ENCODE measurements at places on chromosomes 7 and 10.

GRCh38 chr7:44978511-44979366 lies at the start of gene MYO1G:
Gene MYO1G (minus strand): TSS chr7:44979015. CDS start chr7:44978961, 54 bp downstream.
- DNase-seq = no peak
- H3K4me3 ChIP-seq = peak within 1 kb of the TSS; percentile 15
- no peaks in the 10 kb centered on the region for H3K27me3 ChIP-seq
- H3K4me1 ChIP-seq = no peaks in the 10 kb centered on the region
- H3K27ac ChIP-seq = no peak within 1 kb of the TSS

DNA sequence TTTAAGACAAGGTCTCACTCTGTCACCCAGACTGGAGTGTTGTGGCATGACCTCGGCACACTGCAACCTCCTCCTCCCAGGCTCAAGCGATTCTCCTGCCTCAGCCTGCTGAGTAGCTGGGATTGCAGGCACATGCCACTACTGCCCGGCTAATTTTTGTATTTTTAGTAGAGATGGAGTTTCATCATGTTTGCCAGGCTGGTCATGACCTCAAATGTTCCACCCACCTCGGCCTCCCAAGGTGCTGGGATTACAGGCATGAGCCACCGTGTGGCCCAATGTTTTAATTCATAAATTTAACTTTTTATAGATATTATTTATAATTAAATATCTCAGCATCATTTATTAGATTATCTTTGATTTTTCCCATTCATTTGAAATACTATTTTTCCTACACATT lies 658.0 kb upstream of the NRG3 start:
- H3K36me3 ChIP-seq = no peaks in the 10 kb centered on the region
- H3K4me3 ChIP-seq = no peak overlapping the region
- no peak for DNase-seq

- H3K27me3 ChIP-seq = no peaks in the 10 kb centered on the region
- H3K27ac ChIP-seq = peak overlapping the region; percentile 3
- no peak overlapping the region for H3K4me3 ChIP-seq
- H3K4me1 ChIP-seq = no peaks in the 10 kb centered on the region
- DNase-seq = no peak
These were observed 127.6 kb upstream of the PTN start for GRCh38 chr7:137471128-137471527.

GRCh38 chr10:121291823-121292222 lies 306.4 kb downstream of the FGFR2 start:
- H3K4me3 ChIP-seq = no peak overlapping the region
- peaks cover 44% of the 10 kb centered on the region for H3K27me3 ChIP-seq
- no peaks in the 10 kb centered on the region for H3K4me1 ChIP-seq
- no peak overlapping the region for H3K27ac ChIP-seq
- DNase-seq = no peak

DNA sequence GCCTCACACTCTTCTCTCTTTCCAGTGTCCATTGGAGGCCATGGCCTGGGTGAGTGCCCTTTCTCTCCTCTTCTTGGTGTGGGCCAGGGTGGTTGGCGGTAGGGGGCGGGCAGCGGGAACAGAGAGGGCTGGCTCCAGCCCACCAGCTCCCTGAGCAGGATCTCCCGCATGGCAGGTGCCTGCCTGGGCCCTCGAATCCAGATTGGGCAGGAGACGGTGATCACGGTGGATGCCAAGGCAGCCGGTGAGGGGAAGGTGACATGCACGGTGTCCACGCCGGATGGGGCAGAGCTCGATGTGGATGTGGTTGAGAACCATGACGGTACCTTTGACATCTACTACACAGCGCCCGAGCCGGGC lies 13.5 kb upstream of the ATP6V1F start:
- no peak for DNase-seq
- no peak overlapping the region for H3K4me3 ChIP-seq
- no peaks in the 10 kb centered on the region for H3K36me3 ChIP-seq

GRCh38 chr10:131174651-131175540 lies 136.6 kb downstream of the TCERG1L start:
- H3K36me3 ChIP-seq = no peaks in the 10 kb centered on the region
- no peaks in the 10 kb centered on the region for H3K27me3 ChIP-seq
- H3K4me3 ChIP-seq = no peak overlapping the region
- no peak overlapping the region for H3K27ac ChIP-seq
- DNase-seq = no peak

GRCh38 chr7:106283501-106283830 lies 1.3 kb downstream of the NAMPT start:
- no peaks in the 10 kb centered on the region for H3K27me3 ChIP-seq
- no peaks in the 10 kb centered on the region for H3K36me3 ChIP-seq
- DNase-seq = no peak
- H3K4me3 ChIP-seq = peak overlapping the region; percentile 76
- H3K27ac ChIP-seq = peak overlapping the region; percentile 98

DNA sequence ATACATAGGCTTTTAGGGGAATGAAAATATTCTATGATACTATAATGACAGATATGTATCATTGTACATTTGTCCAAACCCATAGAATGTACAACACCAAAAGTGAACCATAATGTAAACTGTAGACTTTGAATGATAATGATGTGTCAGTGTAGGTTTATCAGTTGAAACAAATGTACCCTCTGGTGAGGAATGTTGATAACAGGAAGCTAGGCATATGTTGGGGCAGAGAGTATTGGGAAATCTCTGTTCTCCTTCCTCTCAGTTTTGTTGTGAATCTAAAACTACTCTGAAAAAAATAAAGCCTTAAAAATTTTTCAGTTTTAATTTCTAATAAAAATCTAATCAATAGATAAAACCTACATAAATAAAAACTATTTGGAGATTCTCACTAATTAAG lies 36.9 kb downstream of the C1GALT1 start:
- no peaks in the 10 kb centered on the region for H3K4me1 ChIP-seq
- no peaks in the 10 kb centered on the region for H3K36me3 ChIP-seq
- no peak overlapping the region for H3K27ac ChIP-seq
- no peak overlapping the region for H3K4me3 ChIP-seq
- DNase-seq = no peak

DNA sequence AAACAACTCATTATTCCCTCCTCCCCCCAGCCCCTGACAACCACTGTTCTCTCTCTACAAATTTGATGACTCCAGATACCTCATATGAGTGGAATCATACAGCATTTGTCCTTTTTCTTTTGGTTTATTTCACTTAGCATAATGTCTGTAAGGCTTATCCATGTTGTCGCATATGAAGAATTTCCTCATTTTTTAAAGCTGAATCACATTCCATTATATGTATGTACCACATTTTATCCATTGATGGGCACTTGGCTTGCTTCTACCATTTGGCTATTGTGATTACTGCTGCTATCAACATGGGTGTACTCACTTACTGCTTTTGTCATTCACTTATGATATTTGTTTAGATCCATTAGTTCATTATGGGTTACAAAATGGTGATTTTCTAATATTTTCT lies 112.8 kb downstream of the BUB3 start:
- H3K4me3 ChIP-seq = no peak overlapping the region
- no peaks in the 10 kb centered on the region for H3K4me1 ChIP-seq
- no peaks in the 10 kb centered on the region for H3K27me3 ChIP-seq

DNA sequence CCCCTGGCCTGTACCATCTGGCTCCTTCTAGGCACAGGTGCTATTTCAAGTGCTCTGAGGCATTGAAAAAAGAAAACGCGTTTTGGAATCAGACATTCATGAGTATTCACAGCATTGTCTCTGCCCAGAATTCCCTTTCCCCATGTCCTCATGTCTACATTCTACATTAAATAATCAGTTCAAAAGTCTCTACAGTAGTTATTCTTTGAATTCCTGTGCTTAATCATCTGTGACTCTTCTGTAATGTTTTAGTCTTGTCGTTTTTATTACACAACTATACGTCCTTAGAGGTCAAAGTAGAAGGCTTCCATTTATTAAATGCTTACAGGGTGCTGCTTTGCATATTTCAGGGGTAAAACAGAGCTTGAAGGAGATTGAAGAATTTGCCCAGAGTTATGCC lies 95.7 kb downstream of the BICC1 start:
- no peak for DNase-seq
- no peak overlapping the region for H3K4me3 ChIP-seq
- H3K27me3 ChIP-seq = no peaks in the 10 kb centered on the region

GRCh38 chr10:132196178-132197113 lies 9.7 kb downstream of the DPYSL4 start:
- H3K36me3 ChIP-seq = no peaks in the 10 kb centered on the region
- no peak overlapping the region for H3K27ac ChIP-seq
- H3K4me3 ChIP-seq = no peak overlapping the region
- no peak for DNase-seq
- H3K27me3 ChIP-seq = no peaks in the 10 kb centered on the region

- no peak overlapping the region for H3K4me3 ChIP-seq
- H3K27ac ChIP-seq = no peak overlapping the region
- H3K27me3 ChIP-seq = no peaks in the 10 kb centered on the region
- no peaks in the 10 kb centered on the region for H3K36me3 ChIP-seq
- H3K4me1 ChIP-seq = no peaks in the 10 kb centered on the region
These were observed 82.7 kb downstream of the IGF2BP3 start for GRCh38 chr7:23387583-23387982.

GRCh38 chr10:104329735-104330134 lies 8.5 kb downstream of the ITPRIP start:
- peaks cover 37% of the 10 kb centered on the region for H3K4me1 ChIP-seq
- peak overlapping the region; percentile 97 for H3K27ac ChIP-seq
- no peaks in the 10 kb centered on the region for H3K27me3 ChIP-seq
- peak overlapping the region; percentile 59 for H3K4me3 ChIP-seq

DNA sequence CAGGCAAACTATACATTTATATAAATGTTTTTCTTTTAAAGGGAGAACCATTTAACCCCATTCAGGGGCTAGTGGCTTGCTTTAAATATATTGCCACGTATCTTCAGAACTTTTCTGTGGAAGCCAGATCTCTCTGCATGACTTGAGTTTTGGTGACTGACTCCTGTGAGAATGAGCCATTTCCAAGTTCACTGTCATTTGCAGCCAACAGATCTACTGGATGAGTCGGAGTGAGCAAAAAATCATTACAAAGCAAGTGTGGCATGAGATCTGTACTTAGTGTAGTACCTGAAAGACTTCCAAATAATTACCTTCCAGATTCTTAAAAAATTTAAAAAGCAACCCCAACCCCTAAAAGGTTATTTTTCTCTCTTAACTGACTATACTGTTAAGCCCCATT lies 45.6 kb downstream of the PDSS1 start:
- H3K36me3 ChIP-seq = no peaks in the 10 kb centered on the region
- no peak overlapping the region for H3K27ac ChIP-seq
- no peak for DNase-seq
- no peaks in the 10 kb centered on the region for H3K27me3 ChIP-seq

DNA sequence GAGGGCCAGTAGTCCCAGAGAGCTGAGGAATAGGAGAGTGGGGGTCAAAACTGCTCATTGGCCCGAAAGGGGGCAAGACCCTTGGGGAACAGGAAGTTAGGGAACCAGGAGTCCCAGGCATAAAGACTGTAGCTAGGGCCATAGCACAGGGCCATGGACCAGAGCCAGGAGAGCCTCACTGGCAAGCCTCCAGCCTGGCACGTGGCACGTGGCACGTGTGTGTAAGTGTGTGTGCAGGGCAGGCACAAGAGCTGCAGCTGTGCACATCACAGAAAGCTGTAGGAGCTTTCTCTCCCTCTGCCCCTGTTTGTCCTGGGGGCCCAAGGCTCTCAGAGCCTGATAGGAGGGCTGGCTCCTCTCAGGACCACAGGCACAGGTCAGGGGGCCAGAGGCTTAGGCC lies 47.8 kb upstream of the SLF2 start:
- no peaks in the 10 kb centered on the region for H3K4me1 ChIP-seq
- H3K4me3 ChIP-seq = no peak overlapping the region
- no peak for DNase-seq
- H3K27me3 ChIP-seq = no peaks in the 10 kb centered on the region
- H3K36me3 ChIP-seq = no peaks in the 10 kb centered on the region

- no peaks in the 10 kb centered on the region for H3K4me1 ChIP-seq
- no peaks in the 10 kb centered on the region for H3K27me3 ChIP-seq
- DNase-seq = no peak
- H3K4me3 ChIP-seq = no peak overlapping the region
These were observed 135.7 kb downstream of the DNAJB6 start for GRCh38 chr7:157472311-157473050.

- DNase-seq = no peak
- peak overlapping the region; percentile 37 for H3K27ac ChIP-seq
- H3K36me3 ChIP-seq = no peaks in the 10 kb centered on the region
These were observed 287.2 kb upstream of the MKLN1 start for GRCh38 chr7:131040467-131040932.

DNA sequence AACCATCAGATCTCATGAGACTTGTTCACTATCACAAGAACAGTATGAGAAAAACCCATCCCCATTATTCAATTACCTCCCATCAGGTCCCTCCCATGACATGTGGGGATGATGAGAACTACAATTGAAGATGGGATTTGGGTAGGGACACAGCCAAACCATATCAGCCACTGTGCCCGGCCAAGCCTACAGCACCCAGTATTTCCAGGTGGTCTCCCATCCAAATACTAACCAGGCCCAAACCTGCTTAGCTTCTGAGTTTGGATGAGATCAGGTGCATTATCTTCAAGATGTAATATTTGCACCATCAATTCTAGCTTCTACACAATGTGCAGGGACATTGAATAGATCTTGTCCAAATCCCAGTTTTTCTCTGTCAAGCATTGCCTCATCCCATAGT lies 196.9 kb downstream of the BAMBI start:
- DNase-seq = no peak
- H3K36me3 ChIP-seq = no peaks in the 10 kb centered on the region
- H3K27ac ChIP-seq = no peak overlapping the region
- no peak overlapping the region for H3K4me3 ChIP-seq
- no peaks in the 10 kb centered on the region for H3K27me3 ChIP-seq

- no peak overlapping the region for H3K4me3 ChIP-seq
- H3K36me3 ChIP-seq = no peaks in the 10 kb centered on the region
- no peak for DNase-seq
- H3K4me1 ChIP-seq = no peaks in the 10 kb centered on the region
- H3K27me3 ChIP-seq = no peaks in the 10 kb centered on the region
These were observed 151.1 kb downstream of the TFPI2 start for GRCh38 chr7:93739424-93739823.

GRCh38 chr10:17026686-17027485 lies 102.7 kb downstream of the CUBN start:
- H3K27ac ChIP-seq = no peak overlapping the region
- no peaks in the 10 kb centered on the region for H3K4me1 ChIP-seq
- no peaks in the 10 kb centered on the region for H3K36me3 ChIP-seq
- no peaks in the 10 kb centered on the region for H3K27me3 ChIP-seq

- no peaks in the 10 kb centered on the region for H3K27me3 ChIP-seq
- no peak for DNase-seq
- no peak overlapping the region for H3K4me3 ChIP-seq
- H3K4me1 ChIP-seq = no peaks in the 10 kb centered on the region
- H3K27ac ChIP-seq = no peak overlapping the region
- no peaks in the 10 kb centered on the region for H3K36me3 ChIP-seq
These were observed 137.3 kb upstream of the AGR3 start for GRCh38 chr7:17019106-17019505.

GRCh38 chr10:19922236-19922963 lies 106.2 kb downstream of the PLXDC2 start:
- H3K27ac ChIP-seq = peak overlapping the region; percentile 96
- H3K4me1 ChIP-seq = peaks cover 26% of the 10 kb centered on the region
- H3K4me3 ChIP-seq = peak overlapping the region; percentile 17
- H3K27me3 ChIP-seq = no peaks in the 10 kb centered on the region
- no peaks in the 10 kb centered on the region for H3K36me3 ChIP-seq

DNA sequence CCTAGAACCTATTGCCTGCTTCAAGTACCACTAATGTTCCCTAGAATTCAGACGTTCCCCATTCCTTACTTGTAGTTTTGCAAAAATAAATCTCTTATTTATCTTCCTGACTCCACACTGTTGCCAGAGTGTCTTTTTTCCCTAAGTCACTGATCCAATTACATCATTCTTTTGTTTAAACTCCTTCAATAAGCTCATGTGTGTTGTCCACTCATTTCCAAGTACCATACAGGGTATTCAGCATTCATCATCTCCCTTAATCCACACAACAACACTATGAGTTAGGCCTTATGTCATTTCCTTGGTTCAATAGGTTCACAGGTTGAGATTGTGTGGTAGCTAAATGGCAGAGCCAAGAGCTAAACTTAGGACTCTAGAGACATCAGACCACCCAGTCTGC lies 119.9 kb upstream of the RHOBTB1 start:
- H3K27me3 ChIP-seq = no peaks in the 10 kb centered on the region
- no peak overlapping the region for H3K27ac ChIP-seq
- H3K4me3 ChIP-seq = no peak overlapping the region
- no peaks in the 10 kb centered on the region for H3K36me3 ChIP-seq

Measured in breast epithelium (tissue), 4 donors.